ENCODE measurements at places on chromosomes 11 and 22. TPM values are rescaled to one million over a fixed set of nuclear protein-coding genes. Genes with fewer than 3 reads are reported as not detected.
A peak's percentile ranks its signal among the peaks of the same experiment; 100 is the strongest.

The CHST1 gene
- not detected for total RNA-seq

The TYMP gene
- total RNA-seq: 146 TPM

The TSKU gene
- 11.1 TPM for total RNA-seq

GRCh38 chr11:100861212-100861611 lies 174.1 kb downstream of the ARHGAP42 start:
- peak; percentile 91 for DNase-seq
- H3K4me1 ChIP-seq: peaks cover 12% of the 10 kb centered on the region
- no peaks in the 10 kb centered on the region for H3K36me3 ChIP-seq

DNA sequence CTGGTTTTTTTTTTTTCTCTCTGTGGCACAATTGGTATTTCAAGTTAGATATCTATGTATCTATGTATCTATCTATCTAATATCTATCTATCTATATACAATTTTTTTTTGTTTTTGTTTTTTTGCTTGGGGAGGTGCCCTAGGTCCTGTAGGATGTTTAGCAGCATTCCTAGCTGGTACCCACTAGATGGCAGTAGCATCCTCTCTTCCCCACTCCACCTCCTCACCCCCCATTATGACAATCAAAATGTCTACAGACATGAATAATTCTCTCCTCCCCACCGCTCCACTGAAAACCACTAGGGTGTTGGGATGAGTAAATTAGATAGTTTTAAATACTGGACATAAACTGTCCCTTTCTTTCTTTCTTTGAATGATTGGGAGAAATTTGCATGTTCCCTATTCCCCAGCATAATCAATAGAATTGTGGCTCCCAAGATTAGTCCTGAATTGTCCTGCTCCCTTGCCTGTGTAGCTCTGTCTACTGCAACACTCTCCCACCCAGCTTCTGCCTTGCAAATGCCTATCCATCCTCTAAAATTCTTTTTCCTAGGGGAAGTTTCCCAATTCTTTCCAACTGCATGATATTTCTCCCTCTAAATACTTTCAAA lies 1152.4 kb downstream of the LRRC4C start:
- DNase-seq: no peak
- H3K4me1 ChIP-seq: no peaks in the 10 kb centered on the region
- no peak overlapping the region for H3K4me3 ChIP-seq
- no peak overlapping the region for H3K27ac ChIP-seq

GRCh38 chr22:22068025-22068424 lies 85.4 kb upstream of the TOP3B start:
- H3K36me3 ChIP-seq: no peaks in the 10 kb centered on the region
- H3K27me3 ChIP-seq: no peaks in the 10 kb centered on the region
- no peaks in the 10 kb centered on the region for H3K4me1 ChIP-seq

The NAALAD2 gene
- 0.89 TPM for total RNA-seq

DNA sequence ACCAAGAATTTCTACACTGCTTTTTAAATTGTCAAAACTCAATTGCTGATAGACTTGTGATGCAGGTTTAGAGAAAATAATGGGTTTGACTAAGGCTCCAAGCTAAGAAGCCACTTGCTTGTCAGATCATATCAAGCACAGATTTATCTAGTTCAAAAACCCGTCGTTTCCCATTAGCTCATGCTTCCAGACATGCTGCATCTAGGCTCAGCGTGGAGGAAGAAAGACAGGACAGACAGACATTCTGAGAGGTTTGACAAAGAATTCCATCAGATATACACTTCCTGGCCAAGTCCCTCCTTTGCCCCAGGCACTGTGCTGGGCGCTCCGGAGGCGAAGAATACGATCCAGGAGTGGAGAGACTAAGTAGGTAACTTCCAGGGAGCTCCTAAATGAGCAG lies 76.8 kb downstream of the KCNC1 start:
- peaks cover 18% of the 10 kb centered on the region for H3K4me1 ChIP-seq
- no peaks in the 10 kb centered on the region for H3K27me3 ChIP-seq
- no peaks in the 10 kb centered on the region for H3K36me3 ChIP-seq
- no peak for DNase-seq
- H3K4me3 ChIP-seq: no peak overlapping the region
- H3K27ac ChIP-seq: no peak overlapping the region

GRCh38 chr22:46068593-46069491 lies 81.5 kb upstream of the PPARA start:
- H3K4me1 ChIP-seq: peaks cover 57% of the 10 kb centered on the region
- no peaks in the 10 kb centered on the region for H3K27me3 ChIP-seq
- no peak for DNase-seq
- H3K36me3 ChIP-seq: no peaks in the 10 kb centered on the region
- H3K4me3 ChIP-seq: peak overlapping the region; percentile 68

DNA sequence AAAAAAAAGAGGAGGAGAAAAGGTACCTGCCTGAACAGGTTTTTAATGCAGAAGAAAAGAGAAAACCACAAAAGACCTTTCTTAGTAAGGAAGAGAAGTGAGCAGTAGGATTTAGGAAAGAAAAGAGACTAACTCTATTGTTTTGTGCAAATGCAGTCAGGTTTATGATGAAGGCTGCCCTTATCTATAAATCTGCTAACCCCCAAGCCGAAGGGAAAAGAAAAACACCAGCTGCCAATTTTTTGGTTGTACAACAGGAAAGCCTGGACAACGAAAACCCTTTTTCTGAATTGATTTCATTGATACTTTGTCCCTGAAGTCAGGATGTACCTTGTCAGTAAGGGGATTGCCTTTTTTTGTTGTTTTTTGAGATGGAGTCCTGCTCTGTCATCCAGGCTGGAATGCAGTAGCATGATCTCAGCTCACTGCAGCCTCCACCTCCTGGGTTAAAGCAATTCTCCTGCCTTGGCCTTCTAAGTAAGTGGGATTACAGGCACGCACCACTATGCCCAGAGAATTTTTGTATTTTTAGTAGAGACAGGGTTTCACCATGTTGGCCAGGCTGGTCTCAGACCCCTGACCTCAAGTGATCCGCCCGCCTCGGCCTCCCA lies 21.2 kb downstream of the POLD4 start:
- no peaks in the 10 kb centered on the region for H3K27me3 ChIP-seq
- no peak for DNase-seq
- H3K36me3 ChIP-seq: peaks cover 31% of the 10 kb centered on the region
- no peak overlapping the region for H3K4me3 ChIP-seq

The APOBEC3B gene
- total RNA-seq: not detected

The SPTBN2 gene
- total RNA-seq: 35.6 TPM

The MOB2 gene
- 40.6 TPM for total RNA-seq

GRCh38 chr22:50542416-50542927 lies 3.2 kb upstream of the KLHDC7B start:
- DNase-seq: peak; percentile 15
- peaks cover 47% of the 10 kb centered on the region for H3K4me1 ChIP-seq
- no peak overlapping the region for H3K4me3 ChIP-seq
- peak overlapping the region; percentile 25 for H3K27ac ChIP-seq

The ALKBH8 gene
- total RNA-seq: 0.87 TPM

The POLR2L gene
- total RNA-seq: 407 TPM

DNA sequence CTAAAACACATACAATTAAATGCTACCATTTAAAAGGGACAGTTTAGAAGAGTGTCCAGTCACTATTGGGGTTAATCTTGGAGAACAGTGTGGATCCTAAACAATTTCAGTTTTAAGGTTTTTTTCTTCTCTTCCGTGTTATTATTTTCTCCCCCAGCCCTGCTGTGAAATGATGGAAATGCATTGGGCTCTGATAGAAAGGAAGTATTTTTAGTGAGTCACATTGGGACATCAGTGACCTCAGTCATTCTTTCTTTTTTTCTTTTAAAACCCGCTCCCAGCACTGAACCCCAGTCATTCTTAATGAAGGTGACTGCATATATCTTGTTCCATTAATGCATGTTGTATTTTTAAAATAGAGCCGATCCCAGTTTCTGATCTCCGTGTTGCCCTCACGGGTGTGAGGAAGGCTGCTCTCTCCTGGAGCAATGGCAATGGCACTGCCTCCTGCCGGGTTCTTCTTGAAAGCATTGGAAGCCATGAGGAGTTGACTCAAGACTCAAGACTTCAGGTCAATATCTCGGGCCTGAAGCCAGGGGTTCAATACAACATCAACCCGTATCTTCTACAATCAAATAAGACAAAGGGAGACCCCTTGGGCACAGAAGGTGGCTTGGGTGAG lies 93.2 kb upstream of the OR4B1 start:
- no peak overlapping the region for H3K27ac ChIP-seq
- no peak for DNase-seq
- no peaks in the 10 kb centered on the region for H3K4me1 ChIP-seq
- no peaks in the 10 kb centered on the region for H3K27me3 ChIP-seq
- peaks cover 26% of the 10 kb centered on the region for H3K36me3 ChIP-seq

DNA sequence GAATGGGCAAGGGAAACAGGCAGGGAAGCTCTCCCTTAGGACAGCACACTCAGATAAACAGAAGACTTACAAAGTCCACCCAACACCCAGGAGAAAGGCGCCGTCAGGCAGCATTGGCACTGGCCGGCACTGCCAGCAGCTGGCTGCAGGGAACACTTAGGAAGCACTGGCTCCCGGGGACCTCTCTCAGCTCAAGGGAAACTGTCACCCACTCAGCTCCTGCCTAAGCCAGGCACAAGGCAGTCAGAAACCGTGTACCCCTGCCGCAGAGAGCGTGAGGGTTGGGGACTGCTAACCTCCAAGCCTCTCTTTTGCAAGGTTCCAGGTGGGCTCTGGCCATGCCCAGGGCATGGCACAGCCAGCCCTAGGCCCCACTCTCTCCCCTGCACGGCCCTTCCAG lies 64.7 kb downstream of the DGCR2 start:
- H3K36me3 ChIP-seq: peaks cover 100% of the 10 kb centered on the region
- H3K4me1 ChIP-seq: no peaks in the 10 kb centered on the region
- peak; percentile 24 for DNase-seq
- H3K4me3 ChIP-seq: no peak overlapping the region

DNA sequence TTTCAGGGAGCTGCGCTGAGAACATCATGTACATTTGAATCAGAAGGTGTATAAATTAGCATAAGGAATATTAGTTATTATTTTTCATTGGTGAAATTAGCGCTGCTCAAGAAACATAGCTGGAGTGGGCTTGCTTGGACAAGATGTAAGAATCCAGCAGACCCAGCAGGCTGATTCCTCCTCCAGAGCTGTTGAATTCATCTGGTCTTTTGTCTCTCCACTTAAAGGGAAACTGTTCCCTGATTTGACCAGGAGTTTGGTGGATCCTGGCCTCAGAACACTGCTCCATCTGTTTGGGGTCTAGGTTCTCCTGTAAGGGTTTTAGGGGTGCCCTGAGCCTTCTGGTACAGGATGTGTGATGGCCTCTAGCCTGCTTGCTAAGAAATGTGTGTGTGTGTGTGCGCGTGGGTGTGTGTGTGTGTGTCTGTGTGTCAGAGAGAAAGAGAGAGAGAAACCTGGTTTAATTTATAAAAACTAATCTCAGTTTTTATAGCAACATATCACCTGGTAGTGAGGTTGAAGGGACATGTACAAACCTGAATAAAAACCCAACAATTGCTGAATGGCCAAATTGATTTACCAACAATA lies 8.3 kb upstream of the SORL1 start:
- no peaks in the 10 kb centered on the region for H3K27me3 ChIP-seq
- no peak overlapping the region for H3K27ac ChIP-seq
- H3K36me3 ChIP-seq: no peaks in the 10 kb centered on the region

- no peaks in the 10 kb centered on the region for H3K4me1 ChIP-seq
- no peak overlapping the region for H3K27ac ChIP-seq
- H3K27me3 ChIP-seq: no peaks in the 10 kb centered on the region
- DNase-seq: peak; percentile 94
- no peaks in the 10 kb centered on the region for H3K36me3 ChIP-seq
- H3K4me3 ChIP-seq: peak overlapping the region; percentile 4
Observed at GRCh38 chr11:77191823-77192495, 63.9 kb downstream of the MYO7A start.

The TUB gene
- total RNA-seq: 12.1 TPM

DNA sequence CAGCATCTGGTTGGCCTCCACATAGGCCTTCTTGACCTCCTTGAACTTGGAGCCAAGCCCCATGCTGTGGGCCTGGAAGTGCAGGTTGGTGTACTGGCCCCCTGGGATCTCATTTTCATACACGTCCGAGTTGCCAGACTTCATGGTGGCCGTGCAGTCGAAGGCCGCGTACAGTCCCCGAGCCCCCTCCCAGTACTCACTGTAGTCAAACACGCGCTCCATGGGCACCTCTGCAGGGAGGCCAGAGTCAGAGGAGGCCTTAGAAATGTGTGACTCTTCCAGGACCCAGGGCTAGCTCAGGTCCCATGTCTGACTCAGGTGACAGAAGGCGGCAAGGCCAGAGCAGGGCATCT lies 6.7 kb upstream of the LRFN4 start:
- peaks cover 47% of the 10 kb centered on the region for H3K36me3 ChIP-seq
- DNase-seq: no peak
- peaks cover under 1% of the 10 kb centered on the region for H3K4me1 ChIP-seq
- H3K4me3 ChIP-seq: no peak overlapping the region

- no peaks in the 10 kb centered on the region for H3K36me3 ChIP-seq
- H3K27ac ChIP-seq: no peak overlapping the region
- peaks cover 51% of the 10 kb centered on the region for H3K27me3 ChIP-seq
- peak; percentile 60 for DNase-seq
- no peak overlapping the region for H3K4me3 ChIP-seq
Observed at GRCh38 chr22:45917146-45917545, 59.8 kb downstream of the WNT7B start.

The OR2AG2 gene
- 0.55 TPM for total RNA-seq

DNA sequence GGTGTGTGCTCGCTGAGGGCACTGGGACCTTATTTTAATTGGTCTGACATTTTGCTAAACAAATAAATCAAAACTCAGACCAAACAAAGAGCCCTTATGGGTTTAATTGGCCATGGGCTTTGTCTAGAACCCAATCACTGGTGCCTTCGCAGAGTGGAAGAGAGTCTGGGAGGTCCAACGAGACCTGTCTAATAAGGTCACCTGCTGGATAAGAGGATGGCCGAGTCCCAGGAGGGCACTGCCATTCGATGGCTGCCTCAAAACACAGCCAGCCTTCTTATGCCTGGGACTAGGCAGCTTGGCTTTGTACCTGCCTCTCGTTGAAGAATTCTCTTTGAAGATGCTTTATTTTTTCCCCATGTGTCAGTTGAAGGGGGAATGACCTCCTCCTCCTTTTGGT lies 171.1 kb downstream of the CEP164 start:
- H3K27ac ChIP-seq: no peak overlapping the region
- no peaks in the 10 kb centered on the region for H3K27me3 ChIP-seq
- no peaks in the 10 kb centered on the region for H3K4me1 ChIP-seq
- H3K36me3 ChIP-seq: no peaks in the 10 kb centered on the region

The MRGPRX4 gene
- total RNA-seq: not detected

GRCh38 chr11:11291041-11292015 lies 61.7 kb downstream of the CSNK2A3 start:
- H3K4me1 ChIP-seq: no peaks in the 10 kb centered on the region
- H3K27ac ChIP-seq: no peak overlapping the region
- no peaks in the 10 kb centered on the region for H3K27me3 ChIP-seq
- no peaks in the 10 kb centered on the region for H3K36me3 ChIP-seq
- DNase-seq: no peak

The LMO2 gene
- not detected for total RNA-seq

The RIN1 gene
- total RNA-seq: 16.4 TPM

Measured in stomach (tissue), 19 donors.